ENCODE measurements at places on chromosomes 5 and 9.

- DNase-seq, result no peak
Observed at GRCh38 chr5:98320343-98320742, 453.1 kb upstream of the RGMB start.

DNA sequence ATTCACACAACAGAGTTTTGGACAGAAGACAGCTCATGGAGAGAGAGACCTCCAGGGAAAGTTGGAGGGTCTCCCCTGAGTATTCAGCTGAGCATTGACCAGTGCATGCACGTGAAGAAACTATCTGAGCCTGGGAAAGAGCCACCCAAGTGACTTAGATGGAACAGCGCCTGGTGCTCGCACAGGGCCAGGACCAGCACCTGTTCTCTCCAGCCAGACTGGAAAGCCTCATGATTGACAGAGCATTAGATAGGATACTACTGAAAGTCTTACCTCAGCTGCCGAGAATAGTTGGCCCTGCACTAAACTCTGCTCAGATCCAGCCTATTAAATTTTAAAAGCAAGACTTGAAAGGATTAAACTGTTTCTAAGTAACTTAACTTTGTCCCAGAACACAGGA is 28.3 kb upstream of the NEURL1B start:
- no peak for DNase-seq

DNA sequence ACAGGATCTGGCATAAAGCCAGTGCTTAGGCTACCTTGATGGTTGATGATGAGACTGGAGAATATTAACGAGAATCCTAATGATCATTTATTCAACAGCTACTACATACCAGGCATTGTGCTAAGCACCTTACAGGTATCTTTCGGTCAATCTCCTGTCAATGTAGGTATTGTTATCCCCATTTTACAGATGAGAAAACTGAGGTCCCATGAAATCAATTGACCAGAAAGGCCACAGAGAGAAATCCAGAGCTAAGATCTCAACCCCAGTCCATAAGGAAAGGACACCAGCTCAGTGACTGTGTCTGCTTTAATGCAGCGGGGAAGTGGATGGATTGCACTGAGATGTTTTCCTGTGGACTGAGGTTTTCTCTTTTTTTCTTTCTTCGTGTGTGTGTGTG is 63.3 kb downstream of the ARHGEF37 start:
- no peak for DNase-seq

- no peak for DNase-seq
Observed at GRCh38 chr5:138616508-138616907, 41.3 kb upstream of the HSPA9 start.

GRCh38 chr9:133430244-133430643 is 8.1 kb downstream of the ADAMTS13 start:
- no peak for DNase-seq

DNA sequence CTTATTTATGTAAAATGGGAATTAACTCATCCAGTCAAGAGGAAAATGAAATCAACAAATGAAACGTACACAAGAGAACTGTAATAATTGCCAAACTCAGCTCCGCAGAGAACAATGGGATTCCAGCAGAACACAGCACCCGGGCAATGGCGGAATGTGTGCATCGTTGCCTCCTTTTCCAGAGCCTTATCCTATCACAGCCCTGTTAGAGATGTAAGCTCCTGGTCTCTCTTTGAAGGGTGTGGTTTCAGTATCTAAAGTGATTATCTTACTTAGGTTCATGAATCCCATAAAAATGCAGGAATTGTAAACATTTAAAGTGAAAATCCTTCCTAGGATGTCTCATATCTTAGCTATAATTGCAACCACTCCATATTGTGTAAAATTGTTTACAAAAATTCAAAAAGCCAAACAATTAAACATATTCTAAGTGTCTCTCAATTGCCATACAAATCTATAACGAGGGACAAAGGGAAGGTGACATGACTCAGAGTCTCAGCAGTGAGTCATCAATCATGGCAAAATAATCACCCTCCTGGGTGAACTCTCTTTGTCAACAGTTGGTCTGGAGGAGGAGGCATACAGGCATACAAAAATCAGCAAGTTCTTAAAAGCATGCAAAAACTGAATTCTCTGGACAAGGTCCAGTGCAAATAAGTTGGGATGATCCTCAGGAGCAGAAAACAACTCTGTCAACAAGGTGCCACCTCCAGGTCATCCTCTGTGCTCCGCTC is 22.6 kb downstream of the SEMA5A start:
- no peak for DNase-seq

- DNase-seq, result no peak
Observed at GRCh38 chr5:38410304-38410990, 146.0 kb downstream of the LIFR start.

- no peak for DNase-seq
Observed at GRCh38 chr9:88657893-88658292, 122.9 kb downstream of the NXNL2 start.

DNA sequence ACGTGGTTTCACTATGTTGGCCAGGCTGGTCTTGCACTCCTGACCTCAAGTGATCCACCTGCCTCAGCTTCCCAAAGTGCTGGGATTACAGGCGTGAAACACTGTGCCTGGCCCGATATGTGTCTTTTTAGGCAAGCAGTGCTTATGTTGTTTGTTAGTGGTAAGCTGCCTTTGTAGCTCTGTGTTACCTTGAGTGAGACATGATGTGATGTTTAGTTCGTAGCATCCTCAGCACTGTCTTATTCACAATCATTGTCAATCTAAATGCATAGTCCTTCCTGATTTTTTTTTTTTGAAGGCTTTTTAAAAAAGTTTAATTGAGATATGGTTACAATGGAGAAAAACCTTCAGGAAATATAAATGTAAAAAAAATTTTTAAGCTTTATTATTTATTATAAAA is 45.5 kb downstream of the EXOSC2 start:
- no peak for DNase-seq

DNA sequence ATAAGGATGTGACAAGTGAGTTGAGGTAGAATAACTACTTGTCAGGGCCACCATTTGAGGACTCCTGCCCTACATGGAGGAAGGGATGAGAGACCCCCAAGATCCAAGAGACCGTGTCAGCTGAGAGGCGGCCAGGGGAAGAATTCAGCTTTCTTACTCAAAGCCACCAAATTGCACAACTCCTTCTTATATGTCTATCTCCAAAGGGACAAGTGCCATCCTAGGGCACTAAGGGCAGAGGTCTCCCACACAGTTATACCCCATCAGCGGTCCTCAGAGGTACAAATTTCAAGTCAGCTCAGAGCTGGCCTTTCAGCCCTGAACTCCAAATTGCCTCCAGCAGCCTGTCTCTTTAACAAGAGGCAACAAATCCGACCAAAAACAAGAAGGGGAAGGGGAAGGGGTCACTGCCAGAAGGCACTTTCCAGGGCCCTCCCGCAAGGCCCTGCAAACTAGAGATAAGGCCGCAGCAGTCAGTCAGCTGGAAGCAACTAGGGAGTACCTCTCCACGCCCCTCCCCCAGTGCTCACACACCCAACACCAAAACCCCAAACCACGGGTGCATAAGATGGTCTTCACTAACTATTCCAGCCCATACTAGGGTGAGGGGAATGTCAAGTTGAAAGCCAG is 6.1 kb upstream of the STOML2 start:
- no peak for DNase-seq

- no peak for DNase-seq
Observed at GRCh38 chr9:126844085-126844484, 16.4 kb upstream of the ZBTB34 start.

DNA sequence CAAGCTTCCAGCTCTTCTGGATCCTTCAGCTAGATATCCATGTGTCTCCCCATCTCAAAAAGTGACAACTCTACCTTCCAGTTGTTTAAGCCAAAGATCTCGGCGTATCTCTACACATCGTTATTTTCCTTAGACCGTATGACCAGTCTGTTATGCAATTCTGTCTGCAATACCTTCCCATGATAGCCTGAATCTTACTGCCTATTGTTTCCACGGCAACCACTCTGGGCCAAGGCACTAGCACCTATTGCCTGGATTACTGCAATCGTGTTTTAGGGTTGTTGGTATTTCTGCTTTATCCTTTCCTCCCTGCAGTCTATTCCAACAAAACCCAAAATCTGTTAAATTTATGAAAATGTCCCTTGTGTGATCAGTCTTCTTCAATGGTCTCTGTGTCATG is 448.4 kb downstream of the MTRR start:
- no peak for DNase-seq

GRCh38 chr9:136348691-136349090 is 14.9 kb downstream of the DNLZ start:
- DNase-seq, result no peak

- DNase-seq, result no peak
Observed at GRCh38 chr5:68960456-68960855, 133.4 kb upstream of the SLC30A5 start.

GRCh38 chr9:20823051-20823450 is 139.0 kb downstream of the FOCAD start:
- DNase-seq, result no peak

DNA sequence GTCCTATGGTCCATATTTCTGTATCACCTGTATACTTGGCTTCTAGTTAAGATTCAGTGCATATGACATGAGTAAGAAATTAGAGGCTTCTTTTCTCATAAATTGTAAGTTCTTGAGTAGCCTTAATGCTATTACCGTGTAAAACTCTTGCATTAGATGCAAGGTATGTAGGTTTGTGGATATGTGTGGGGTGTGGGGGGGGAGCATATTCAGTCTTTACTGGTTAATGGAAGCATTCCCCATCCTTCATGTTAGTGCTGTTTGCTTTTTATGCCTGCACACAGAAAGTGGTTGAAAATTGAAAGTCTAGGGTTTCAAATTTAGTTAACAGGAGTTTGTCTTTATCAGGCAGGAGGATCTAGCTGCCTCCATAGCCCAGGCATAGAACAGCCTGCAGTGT is 16.1 kb downstream of the RAI14 start:
- DNase-seq, result no peak

- DNase-seq, result no peak
Observed at GRCh38 chr5:178557416-178557815, 32.8 kb downstream of the COL23A1 start.

- no peak for DNase-seq
Observed at GRCh38 chr9:117307701-117308100, 107.2 kb downstream of the ASTN2 start.

GRCh38 chr5:124131466-124131865 is 615.0 kb downstream of the ZNF608 start:
- no peak for DNase-seq

GRCh38 chr5:120465436-120465961 is 1.4 kb downstream of the PRR16 start:
- no peak for DNase-seq

GRCh38 chr5:160788102-160788660 is 63.8 kb downstream of the ATP10B start:
- DNase-seq, result no peak

DNA sequence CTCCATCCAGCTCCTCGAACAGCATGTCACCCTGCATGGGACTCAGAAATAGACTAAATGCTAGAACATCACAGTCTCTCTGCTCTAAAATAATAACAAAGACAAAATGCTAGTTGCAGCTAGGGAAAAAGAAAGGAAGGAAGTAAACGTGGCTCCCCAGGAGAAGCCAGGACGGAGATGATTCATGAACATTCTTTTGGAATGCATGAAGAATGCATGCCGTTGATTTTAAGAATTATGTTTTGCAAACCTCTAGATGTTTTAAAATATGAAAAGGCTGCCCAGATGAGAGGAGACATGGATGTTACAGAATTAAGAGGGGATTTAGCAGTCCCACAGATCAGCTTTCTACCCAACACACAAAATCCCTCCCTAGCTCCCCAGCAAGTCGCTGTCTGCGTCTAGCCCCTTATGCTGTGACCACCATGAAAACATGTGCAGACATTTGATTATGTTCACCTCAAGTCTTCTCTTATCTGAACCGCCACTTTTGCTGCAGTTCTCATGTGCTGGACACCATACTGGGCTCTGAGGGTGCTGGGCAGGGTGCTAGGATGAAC is 139.4 kb upstream of the LMX1B start:
- DNase-seq, result no peak

- DNase-seq, result no peak
Observed at GRCh38 chr5:133538718-133539117, 73.6 kb downstream of the FSTL4 start.

DNA sequence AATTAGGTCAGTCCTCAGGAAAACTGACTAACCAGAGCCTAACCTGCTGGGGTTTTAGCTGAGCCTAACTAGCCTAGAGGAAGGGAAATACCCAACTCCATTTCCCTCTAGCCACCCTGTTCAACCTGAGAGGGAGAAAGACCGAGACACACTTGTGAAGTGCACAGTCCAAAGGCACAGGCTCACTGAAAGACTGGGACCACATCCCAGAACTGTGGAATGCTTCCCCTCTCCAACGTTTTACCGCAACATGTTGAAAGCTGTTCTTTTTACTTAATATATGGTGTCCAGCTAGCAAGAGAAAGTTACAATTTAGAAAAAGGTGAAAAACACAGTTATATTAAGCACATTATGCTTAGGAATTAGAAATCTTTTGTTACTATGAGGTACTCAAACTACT is 76.8 kb upstream of the SIMC1 start:
- no peak for DNase-seq

DNA sequence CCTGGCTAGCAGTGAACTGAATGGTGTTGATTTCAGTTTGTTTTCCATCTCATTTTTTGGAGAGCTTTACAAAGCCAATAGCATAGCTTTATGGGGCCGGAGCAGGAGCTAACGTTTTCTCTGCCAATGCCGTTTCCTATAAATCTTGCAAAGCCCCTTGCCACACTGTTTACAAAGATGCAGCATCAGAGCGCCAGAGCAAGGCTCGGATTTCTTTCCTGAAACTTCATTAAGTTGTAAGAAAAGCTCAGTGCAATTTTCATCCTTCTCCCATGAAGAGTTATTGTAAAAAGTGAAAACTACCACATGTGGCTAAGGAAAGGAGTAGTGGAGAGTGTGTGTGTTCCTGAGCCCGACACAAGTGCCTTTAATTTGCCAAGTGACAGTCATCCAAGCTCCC is 178.2 kb upstream of the GDNF start:
- DNase-seq, result no peak

GRCh38 chr9:94741866-94742265 is 15.4 kb downstream of the AOPEP start:
- DNase-seq, result no peak

DNA sequence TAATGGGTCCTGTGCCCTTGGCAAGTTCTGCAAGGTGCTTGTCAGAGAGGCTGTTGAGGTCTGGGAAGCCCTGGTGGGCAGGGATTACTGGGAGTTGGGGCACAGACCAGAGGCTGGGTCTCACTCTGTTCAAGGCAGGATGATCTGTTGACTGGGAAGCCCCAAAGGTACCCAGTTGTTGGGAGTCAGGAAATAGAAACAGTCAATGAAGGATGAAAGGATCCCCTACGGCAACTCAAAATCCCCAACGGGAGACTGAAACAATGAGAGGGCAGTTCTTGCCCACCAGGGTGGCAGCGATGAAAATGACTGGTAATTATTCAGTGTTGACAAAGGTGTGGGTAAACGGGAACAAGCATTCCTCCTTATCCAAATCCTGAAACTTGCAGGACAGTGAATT is 31.2 kb downstream of the BNIP1 start:
- no peak for DNase-seq
